ENCODE measurements at places on chromosomes 12 and 14.

DNA sequence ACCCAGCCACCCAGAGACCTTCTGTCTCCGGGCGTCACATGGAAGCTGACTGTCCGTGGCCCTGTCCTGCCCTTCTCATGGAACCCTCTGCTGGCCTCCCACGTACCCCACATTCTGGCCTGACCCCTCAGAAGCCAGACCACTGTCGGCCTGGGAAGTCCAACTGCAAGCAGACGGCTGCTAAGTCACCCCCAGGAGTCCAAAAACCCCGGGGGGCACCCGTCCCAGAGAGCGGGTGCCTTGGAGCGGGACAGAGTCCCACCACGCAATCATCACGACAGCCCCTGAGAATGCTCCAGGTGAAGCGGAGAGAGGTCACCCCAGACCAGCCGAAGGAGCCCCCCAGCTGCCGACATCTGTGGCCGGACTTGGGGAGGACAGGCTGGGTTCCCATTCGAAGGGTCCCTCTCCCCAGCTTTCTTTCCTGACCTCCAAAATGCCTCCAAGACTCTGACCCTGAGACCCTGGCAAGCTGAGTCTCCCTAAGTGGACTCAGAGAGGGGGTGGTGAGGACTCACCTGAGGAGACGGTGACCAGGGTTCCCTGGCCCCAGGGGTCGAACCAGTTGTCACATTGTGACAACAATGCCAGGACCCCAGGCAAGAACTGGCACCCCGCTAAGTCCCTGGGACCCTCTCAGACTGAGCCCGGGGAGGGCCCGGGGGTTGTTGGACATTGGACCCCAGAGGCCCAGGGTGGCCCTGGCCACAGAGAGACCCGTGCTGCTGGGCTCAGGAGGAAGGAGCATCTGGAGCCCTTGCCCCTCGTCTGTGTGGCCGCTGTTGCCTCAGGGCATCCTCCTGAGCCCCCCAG lies 337.1 kb downstream of the TMEM121 start:
- no peak for DNase-seq

DNA sequence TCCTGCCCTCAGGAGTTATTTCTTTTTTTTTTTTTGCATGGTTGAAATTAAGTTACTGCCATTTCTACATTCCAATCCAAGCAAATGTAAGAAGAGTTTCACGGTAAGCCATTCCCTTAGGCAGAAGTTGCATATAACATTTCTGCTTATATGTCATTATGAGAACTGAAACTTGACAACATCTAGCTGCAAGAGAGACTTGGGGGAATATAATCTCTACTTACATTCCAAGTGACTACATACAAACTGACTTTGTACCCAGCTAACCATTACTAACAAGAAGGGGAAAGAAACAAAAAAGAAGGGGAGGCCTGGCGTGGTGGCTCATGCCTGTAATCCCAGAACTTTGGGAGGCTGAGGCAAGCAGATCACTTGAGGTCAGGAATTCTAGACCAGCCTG lies 7.3 kb upstream of the RESF1 start:
- peak; percentile 4 for DNase-seq

DNA sequence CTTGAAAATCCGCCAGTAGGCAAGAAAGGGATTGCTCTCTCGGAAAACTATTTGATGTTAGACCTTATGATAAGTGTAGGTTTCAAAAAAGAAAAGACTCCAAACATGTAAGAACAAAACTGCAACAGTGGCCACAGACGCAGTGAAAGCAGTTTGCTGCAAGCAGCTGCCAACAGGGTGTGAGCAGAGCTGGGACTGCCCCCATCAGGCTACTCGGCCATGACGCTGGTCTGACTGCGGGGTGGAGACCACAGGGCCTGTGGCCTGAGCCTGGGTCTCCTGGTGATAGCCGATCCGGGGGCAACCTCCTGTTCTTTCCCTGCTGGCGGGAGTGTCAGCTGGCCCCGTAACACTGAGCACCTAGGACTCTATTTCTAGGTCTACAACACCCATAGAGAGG lies 63.2 kb downstream of the AMN start:
- no peak for DNase-seq

DNA sequence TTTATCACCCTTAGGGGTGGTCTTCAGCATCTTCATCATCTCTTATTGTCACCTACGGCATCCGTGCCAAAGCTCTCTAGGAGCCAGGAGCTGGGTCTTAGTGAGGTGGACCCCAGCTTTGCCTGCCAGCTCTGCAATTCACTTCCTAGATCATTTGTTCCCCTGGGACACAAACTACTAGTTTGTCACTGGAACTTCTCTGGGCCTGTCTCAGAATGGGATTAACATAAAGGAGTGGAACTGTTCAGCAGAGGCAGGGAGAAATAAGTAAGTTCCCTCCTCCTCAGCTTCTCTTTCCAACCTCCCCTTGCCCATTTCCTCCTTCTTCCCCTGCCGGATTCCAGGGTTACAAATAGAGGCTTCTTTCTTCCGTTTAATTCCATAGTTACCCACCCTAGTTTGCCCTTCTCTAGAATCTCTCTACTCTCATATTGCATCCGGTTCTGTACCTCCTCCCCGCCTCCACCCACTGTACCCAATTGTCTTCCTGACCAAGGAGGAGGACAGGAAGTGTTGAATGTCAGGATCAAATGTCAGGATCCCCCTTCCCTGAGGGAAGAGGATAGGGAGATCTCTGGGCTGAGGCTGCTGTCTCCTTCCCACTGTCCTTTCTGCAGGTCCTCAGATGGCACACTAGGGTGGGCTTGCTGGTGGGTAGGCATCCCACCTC lies 25.0 kb downstream of the LARP4 start:
- no peak for DNase-seq

GRCh38 chr14:90042496-90043252 lies 19.1 kb upstream of the KCNK13 start:
- DNase-seq = peak; percentile 50

Measured in inflammatory macrophage treated with lipopolysaccharide for 1 hour (primary cell).